ENCODE measurements at places on chromosomes 2 and 18.
A peak's percentile ranks its signal among the peaks of the same experiment; 100 is the strongest.

DNA sequence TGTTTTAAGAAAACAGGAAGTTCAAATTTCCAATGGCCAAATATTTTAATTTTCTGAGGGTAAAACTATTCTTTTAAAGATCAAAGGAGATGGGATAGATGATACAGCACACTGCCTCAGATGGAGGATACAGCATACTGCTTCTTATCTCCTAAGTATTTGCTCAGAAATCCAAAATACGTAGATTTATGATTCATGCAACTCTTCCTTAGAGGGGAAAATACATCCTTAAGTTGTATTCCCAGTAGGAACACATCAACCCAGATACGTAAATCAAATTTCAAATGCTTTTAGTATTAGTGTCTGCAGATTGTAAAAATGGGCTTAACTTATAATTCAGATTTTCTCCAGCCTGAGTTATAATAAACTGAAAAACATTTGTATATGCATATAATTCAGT lies 235.2 kb downstream of the ZNF385B start:
- DNase-seq: no peak

- no peak for DNase-seq
These were observed 60.6 kb downstream of the BCL2 start for GRCh38 chr18:63258749-63259566.

DNA sequence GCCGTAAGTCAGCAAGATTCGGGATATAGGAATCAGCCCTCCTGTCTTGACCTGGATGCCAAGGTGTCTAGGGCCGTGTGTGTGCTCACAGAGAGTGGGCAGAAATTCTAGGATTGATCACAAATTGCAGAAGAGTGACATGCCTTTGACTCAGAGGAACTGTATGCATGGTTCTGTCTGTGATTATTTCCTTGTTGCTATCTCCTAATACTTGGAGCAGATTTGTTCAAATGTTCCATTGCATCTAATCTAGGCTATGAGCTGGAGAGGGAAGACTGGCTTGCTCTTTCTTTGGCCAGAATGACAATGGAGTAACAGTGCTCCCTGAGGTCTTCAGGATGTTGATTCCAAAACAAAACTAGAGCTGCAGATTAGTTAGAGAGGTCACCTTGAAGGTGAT lies 115.0 kb downstream of the EN1 start:
- DNase-seq: no peak

DNA sequence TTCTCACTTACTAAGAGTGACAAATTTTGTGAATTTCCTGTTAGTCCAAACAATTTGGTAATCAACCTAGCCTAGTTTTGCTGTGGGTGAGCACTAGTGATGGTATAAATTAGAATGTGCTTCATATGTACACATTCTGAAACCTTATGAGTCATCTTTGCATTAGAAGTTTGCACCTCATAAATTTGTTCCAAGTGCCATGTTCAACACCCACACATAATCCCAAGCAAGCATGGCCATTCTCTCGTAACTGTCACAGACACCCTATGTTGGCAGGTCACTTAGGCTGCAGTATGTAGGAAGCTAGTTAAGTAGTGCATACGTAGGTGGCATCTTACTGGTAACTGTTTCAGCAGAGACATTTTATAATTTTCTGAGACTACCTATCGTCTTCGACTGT lies 46.9 kb downstream of the NAB1 start:
- no peak for DNase-seq

DNA sequence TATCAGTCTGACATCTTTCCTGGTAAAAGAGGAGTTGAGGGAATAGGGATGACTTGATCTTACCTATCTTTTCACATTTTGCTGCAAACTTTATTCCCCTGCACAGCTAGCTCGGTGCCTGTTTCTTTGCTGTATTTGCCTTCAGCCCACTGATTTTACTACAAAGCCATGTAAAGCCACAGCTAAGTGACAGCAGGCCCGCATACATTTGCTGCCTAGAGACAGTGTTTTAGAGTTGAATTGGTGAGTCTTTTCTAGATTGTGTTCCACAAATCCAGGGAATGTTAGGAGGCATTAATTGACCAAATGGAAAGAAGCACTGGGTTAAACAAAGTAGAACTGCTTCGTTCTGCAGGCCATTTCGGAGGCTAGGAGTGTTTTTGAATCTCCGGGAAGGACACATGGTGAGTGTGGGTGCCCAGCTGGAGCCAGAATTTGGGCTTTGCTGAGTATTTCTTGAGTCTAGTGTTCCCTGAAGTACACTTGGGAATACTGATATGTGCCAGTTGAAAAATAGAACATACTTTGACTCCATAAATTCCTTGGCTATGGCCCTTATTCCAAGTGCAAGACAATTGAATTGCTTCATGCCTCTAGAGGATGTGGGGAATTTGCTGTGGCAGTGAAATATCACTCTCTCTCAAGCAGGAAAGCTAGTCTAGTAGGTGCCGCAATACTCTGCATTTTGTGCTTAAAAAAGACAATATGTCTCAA lies 329.8 kb downstream of the PTPRM start:
- no peak for DNase-seq

GRCh38 chr2:207332480-207333212 lies 166.9 kb upstream of the KLF7 start:
- no peak for DNase-seq

DNA sequence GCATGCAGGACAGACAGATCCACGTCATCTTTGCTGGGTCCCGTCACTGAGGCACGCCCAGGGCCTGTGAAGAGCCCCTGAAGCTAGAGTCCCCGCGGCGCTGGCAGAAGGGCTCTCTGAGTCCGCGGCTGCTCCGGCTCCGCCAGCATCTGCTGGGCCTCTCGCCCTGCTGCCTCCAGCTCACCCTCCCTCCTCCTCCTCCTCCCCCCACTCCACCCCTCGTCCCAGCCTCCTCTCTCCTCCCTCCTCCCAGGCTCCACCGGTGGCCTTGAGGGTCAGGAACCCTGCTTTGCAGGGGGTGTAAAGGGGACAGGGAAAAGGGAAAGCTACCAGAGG lies at the start of gene TNS1:
Gene TNS1, minus strand, starts transcription at position 151 of the 336 bp plus-strand sequence. Its CDS starts 123 bp downstream, at position 28.
- DNase-seq: no peak

DNA sequence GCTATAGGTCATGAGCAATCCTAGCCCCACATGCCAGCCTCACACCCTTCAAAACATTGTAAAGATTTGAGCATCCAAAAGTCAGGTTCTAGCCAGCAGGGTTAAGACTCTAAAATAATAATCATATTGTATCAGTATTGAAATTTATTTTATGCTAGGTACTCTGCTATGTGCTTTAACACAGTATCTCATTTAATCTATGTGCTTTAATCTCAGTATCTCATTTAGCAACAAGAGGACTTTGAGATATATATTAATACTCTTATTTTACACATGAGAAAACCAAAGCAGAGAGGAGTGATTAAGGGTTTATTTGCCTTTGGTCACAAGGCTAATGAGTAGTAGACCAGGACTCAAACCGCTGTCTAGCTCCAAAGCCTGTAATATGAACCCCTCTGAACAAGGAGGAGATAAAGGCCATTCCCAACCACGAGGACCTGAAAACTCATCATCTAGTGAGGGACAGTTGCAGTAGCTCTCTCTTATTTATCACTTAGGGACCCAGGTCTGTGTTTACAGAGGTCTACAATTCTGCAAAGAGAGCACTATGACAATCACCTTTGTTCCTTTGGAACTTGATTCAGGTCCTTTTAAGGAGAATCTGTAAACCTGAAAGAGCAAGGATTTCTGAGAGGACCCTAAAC lies 116.5 kb upstream of the SERTAD2 start:
- DNase-seq: no peak

DNA sequence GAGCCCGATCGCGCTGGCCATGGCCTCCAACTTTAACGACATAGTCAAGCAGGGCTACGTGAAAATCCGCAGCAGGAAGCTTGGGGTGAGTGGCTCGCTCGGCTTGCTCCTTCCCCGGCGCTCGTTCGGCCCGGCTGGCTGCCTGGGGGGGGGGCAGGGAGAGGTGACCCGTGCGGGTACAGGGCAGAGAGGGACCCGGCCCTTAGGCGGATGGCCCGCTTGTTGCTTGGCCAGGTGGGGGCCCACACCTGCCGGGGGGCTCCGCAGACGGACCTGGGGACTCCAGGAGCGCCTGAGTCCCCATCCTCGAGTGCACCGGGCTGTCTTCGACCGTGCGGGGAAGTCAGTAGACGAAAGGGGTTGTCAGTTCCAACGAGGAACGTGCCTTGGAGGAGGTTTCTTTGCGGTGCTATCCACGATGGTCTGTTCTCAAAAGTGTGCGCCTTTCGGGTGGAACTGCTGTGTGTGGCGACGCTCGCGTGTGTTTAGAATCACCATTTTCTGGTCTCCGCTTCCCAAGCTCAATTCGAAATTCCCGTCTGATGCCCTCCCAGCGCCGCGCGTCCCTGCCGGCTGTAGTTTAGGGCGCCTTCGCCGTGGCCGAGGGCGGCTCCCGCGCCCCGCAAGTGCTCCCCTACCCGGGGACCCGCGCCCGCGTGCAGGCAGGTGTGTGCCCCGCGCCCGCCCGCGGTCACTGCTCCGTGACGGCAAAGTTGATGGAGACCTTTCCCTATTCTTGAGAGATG lies 711 bp downstream of the DOK6 start:
- no peak for DNase-seq

- no peak for DNase-seq
These were observed 123.4 kb upstream of the DSEL start for GRCh38 chr18:67639872-67640271.

DNA sequence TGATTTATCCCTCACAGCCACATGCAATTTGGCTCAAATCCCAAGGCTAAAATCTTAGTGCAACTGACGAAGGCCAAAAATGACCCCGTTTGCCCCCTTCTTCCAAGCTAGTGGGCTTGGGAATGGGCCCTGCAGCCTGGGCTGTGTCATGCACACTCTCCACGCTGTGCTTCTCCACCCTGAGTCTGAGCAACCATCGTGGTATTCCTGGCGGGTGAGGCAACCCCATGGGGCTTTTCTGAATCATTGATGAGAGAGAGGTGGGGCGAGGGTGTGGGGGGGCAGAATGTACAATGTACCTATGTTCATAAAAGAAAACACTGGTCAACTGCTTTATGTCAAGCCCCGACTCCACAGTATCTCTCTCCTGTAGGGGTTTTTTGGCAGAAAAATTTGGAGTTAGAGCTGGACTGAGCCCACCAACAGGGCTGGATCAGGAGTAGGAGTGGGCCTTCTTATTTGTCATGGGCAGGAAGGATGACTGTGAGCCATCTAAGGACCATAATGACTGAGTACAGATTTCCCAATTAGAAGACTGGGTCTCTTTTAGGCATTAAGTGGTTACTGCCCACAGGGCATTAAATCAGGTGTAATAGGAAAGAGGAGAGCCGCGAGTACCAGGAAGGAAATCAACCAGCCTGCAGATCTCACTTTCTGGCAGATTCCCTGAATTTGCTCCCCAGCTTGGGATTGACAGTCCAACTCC lies 8.9 kb downstream of the SULT1C2 start:
- no peak for DNase-seq

GRCh38 chr2:204260901-204261300 lies 284.4 kb upstream of the PARD3B start:
- no peak for DNase-seq

DNA sequence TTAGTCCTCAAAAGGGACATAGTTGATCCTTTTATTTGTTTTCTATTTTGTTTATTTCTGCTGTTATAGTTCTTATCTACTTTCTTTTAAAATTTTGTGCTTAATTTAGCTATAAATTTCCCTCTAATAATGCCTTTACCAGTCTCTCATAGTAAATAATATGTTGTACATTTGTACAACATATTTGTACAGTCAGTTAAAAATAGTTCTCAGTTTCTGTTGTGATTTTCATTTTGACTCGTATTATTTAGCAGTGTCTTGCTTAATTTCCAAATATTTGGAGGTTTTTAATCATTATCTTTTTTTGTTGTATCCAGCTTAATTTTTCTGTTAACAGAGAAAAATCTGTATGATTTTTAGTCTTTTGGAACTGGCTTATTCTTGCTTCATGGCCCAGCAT lies 443.6 kb upstream of the TRIB2 start:
- DNase-seq: no peak

- DNase-seq: no peak
These were observed 173.3 kb upstream of the ERBB4 start for GRCh38 chr2:212711856-212712255.

GRCh38 chr2:149160701-149161217 lies 122.3 kb downstream of the LYPD6B start:
- no peak for DNase-seq

DNA sequence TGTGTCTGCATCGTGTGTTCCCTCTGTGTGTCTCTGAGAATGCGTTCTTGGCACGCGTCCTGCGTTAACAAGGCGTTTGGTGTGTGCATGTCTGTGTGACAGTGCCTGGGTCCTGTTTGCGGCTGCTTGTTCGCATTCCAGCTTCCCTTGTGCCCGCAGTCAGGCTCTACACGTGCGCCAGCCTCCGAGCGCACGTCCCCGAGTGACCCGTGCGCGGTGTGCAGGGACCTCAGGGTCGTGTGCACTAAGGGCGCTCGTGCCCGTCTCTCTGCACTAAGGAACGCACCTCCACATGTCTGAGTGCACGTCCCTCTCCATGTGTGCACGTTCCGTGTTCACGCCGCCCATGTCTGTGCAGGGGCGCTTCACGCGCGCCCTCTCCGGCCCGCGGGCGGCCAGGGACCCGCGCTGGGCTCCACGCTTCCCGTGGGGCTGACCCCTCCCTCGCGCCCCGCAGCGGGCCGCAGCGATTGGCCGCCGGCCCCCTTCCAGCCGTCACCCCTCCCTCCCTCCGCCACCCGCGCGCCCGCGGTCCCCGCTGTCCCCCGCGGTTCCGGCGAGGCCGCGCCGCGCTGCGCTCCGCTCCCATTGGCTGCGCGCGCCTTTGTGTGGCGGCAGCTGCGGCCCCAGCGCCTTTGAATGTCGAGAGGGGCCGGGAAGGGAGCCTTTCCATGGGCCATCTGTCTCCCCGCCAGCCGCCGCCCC lies 229.4 kb downstream of the HAUS1 start:
- DNase-seq: peak; percentile 85

- DNase-seq: no peak
These were observed 11.5 kb upstream of the RNU4ATAC start for GRCh38 chr2:121519153-121519552.

DNA sequence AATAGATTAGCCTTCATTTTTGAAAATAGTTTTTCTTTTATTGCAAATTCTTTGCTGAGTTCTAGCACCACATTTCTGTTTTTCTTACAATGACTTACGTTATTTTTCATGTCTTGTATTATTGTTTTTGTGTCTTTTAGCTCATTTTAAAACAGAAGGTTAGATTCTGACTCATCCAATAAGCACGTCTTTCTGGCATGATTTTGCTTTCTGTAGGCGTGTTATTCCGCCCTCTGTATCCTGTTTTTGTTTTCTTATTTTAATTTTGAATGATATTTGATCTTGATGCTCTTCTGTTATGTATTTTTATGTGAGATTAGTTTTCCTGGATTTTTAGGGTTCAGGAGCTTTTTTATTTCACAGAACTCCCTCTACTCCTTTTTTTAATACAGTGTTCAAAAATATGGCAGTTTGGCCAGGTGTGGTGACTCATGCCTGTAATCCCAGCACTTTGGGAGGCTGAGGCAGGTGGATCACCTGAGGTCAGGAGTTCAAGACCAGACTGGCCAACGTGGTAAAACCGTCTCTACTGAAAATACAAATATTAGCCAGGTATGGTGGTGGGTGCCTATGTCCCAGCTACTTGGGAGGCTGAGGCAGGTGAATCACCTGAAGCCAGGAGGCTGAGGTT lies 145.0 kb downstream of the CLIP4 start:
- DNase-seq: no peak

- DNase-seq: no peak
These were observed 21.6 kb upstream of the ITGB6 start for GRCh38 chr2:160221391-160222276.

Data from RPMI8226 (cell line).